ENCODE measurements at places on chromosomes 11 and 22.

DNA sequence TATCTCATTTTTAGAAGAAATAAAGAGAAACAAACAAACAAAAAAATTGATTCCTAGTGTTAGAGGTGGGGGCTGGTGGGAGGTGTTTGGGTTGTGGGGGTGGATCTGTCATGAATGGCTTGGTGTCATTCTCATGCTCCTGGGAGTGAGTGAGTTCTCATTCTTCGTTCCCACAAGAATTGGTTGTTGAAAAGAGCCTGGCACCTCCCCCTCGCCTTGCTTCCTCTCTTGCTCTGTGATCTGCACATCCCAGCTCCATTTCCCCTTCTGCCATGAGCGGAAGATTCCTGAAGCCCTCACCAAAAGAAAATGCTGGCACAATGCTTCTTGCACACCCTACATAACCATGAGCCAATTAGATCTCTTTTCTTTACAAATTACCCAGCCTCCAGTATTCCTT, 277.8 kb downstream of the ST3GAL4 start:
- no peak for DNase-seq

- no peak for DNase-seq
These were observed 78.6 kb downstream of the RTL6 start for GRCh38 chr22:44419429-44419828.

GRCh38 chr11:131896978-131897615, 526.7 kb downstream of the NTM start:
- no peak for DNase-seq

GRCh38 chr11:2208691-2209369, 37.2 kb upstream of the TH start:
- no peak for DNase-seq

GRCh38 chr22:41801147-41801819, 804 bp downstream of the CCDC134 start:
- DNase-seq = no peak

- no peak for DNase-seq
These were observed 13.7 kb downstream of the ZBTB16 start for GRCh38 chr11:114073007-114073827.

GRCh38 chr11:118086913-118087768, at the start of gene SMIM35:
TSS of gene SMIM35 (minus strand) at chr11:118086963. CDS start at chr11:118086757, 206 bp downstream.
- no peak for DNase-seq

DNA sequence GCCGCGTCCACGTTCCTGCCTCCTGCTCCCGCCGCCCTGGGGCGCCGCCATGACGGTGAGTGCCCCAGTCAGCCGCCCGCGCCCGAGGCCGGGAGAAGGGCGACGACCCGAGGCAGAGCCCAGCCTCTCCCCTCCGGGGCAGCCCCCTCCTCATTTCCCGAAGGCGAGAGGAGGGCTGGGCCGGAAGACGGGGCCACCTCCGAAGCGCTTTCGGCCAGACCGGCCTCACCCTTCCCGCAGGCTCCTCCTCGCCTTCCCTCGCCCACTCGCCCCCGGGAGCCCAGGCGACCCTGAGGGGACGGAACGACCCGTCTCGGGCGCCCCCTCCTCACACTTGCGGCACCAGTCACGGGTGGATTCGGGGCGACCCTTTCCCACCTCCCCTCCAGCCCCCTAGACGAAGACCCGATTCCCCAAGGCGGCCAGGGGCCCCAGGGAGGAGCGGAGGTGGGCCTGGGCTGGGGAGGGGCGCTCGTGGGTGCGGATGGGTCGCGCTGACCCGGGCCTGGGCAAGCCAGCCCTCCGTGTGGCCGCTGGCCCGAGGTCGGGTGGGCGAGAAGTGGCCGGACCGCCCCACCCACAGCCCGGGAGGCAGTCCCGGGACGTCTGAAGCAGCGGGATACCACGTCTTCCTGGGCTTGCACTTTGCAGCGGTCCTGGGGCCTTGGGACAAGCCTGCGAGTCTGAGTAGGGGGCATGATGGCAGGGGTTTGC, 49.7 kb downstream of the TRIOBP start:
- peak; percentile 28 for DNase-seq

- DNase-seq = no peak
These were observed 30.7 kb downstream of the PRR5L start for GRCh38 chr11:36326524-36327419.

- DNase-seq = no peak
These were observed 29.7 kb upstream of the NDUFC2 start for GRCh38 chr11:78109081-78110015.

DNA sequence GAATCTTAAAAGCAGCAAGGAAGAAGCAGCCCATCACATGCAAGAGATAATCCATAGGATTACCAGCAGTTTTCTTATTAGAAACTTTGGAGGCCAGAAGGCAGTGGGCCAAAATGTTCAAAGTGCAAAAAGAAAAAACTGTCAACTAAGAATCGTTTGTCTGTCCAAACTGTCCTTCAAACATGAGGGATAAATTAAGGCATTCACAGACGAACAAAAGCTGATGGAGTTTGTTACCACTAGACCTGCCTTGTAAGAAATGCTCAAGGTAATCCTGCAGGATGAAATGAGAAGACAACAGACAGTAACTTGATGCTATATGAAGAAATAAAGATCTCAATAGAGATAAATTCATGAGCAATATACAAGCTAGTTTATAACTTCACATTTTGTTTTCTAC, 150.4 kb downstream of the WNT7B start:
- DNase-seq = no peak

DNA sequence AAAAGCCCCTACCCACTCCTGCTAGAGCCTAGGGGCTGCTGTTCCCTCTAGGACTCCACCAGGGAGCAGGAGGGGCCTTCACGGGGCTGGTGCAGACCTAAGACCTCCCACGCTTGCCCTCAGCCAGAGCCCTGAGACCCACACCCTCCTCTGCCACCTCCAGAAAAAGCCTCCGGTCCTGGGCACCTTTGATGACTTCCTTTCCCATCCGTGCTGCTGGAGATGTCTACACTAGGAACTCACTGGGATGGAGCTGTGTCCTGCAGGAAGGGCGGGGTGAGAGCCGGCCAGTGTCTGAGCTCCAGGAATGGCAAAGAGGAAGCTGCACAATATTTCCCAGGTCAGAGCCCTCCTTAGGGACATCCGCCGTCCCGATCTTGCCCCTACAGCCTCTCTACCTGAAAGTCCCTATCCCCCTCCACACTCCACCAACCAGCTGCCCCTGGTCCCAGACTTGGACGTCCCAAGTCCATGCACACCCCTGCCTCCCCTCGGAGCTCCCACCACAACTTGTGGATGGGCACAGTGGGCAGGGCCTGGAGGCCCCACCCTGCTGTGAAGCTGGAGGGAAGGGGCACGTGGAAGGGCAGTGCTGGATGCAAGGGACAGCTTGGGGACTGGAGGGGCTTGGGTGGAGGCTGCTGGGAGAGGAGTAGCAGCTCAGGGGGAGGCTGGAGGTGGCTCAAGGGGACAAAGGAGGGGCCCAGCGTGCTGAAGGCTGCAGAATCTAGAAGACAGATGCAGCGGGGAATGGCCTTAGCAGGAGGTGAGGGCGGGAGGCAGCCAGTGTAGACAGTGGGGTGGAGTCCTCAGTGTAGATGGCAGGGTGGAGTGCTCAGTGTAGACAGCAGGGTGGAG, 13.5 kb upstream of the LRP5 start:
- DNase-seq = no peak
